HFFc6 (cell line): ENCODE measurements at places on chromosomes 5 and 9.

DNA sequence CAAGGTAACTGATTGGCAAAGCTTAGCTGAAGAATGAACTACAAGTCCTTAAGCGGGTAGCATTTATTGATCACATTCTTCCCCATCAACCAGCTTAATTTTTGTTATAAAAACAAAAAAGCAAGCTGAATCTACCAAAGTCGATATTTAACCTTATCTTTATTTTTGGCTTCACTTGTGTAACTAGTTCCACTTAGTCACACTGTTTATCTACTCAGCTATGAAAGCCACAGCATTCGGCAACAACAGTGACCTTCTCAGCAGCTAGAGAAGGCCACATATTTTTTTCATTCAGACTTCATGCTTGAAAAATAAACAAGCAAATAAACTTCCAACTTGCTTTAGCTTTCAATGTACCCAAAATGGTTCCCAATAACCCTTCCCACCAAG lies 69.4 kb downstream of the KLHL3 start:
- peak; percentile 17 for DNase-seq

GRCh38 chr9:20562051-20562450 lies 60.2 kb downstream of the MLLT3 start:
- no peak for DNase-seq

- no peak for DNase-seq
These were observed 341.8 kb upstream of the CTNND2 start for GRCh38 chr5:12246036-12246435.

GRCh38 chr9:129501771-129502319 lies 119.1 kb downstream of the C9orf50 start:
- DNase-seq, result no peak

GRCh38 chr5:144048259-144048856 lies 122.1 kb downstream of the YIPF5 start:
- DNase-seq, result no peak

DNA sequence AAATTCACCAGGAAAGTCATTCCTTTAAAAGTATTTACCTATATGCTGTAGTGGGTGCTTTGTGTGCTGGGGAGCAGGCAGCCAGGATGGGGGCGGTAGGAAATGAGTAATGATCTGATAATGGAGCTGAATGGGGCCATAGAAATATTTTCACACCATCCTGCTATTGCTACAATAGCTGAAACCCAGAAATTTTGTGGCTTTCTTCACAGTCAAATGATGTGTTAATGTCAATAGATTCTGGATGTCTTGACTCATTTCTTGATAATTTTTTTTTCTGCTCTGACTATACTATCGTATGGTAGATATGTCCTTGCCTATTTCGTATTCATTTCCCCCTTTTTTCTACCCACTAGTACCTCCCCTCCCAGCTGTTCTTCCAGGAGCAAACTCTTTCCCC lies 59.5 kb downstream of the RORB start:
- DNase-seq, result no peak

DNA sequence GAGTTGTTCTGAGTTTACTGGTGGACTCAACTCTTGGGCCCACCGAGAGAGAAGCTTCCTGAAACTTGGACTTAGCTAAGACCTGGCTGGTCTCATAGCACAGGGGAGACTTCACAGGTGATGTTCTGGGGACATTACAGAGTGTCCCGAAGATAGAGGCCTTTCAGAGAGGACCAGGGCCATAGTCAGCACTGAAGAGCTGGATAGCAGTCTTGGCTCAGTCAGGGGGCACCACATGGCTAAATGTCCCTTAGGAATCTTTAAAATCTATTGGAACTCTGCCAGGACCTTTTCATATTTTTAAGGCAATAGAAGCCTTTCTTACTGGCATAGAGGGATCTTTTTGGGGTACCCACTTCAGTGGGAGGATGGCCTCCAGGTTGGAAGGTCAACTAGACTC lies 59.8 kb upstream of the CPLX2 start:
- no peak for DNase-seq

GRCh38 chr9:78985084-78985738 lies 586.6 kb upstream of the TLE4 start:
- DNase-seq, result peak; percentile 65

DNA sequence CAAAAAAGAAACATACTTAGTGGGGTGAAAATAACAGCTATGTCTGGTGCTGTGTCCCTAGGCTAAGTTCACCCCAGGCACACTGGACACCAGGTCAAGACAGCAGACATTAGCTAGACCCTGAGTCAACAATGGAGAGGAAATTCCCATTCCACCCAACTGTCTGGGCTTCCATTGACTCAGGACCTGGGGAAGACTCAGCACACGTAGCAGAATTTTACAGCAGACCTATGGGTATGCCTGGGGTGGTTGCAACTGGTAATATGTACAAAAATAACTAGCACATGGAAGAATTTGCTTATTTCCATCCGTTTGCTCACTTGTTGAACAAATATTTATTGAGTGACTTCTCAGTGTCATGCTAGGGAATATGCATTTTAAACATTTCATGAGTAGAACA lies 117.0 kb downstream of the GAS1 start:
- no peak for DNase-seq

GRCh38 chr9:21015129-21015815 lies 16.2 kb downstream of the HACD4 start:
- no peak for DNase-seq

GRCh38 chr5:72451741-72452505 lies 55.3 kb downstream of the ZNF366 start:
- peak; percentile 74 for DNase-seq

DNA sequence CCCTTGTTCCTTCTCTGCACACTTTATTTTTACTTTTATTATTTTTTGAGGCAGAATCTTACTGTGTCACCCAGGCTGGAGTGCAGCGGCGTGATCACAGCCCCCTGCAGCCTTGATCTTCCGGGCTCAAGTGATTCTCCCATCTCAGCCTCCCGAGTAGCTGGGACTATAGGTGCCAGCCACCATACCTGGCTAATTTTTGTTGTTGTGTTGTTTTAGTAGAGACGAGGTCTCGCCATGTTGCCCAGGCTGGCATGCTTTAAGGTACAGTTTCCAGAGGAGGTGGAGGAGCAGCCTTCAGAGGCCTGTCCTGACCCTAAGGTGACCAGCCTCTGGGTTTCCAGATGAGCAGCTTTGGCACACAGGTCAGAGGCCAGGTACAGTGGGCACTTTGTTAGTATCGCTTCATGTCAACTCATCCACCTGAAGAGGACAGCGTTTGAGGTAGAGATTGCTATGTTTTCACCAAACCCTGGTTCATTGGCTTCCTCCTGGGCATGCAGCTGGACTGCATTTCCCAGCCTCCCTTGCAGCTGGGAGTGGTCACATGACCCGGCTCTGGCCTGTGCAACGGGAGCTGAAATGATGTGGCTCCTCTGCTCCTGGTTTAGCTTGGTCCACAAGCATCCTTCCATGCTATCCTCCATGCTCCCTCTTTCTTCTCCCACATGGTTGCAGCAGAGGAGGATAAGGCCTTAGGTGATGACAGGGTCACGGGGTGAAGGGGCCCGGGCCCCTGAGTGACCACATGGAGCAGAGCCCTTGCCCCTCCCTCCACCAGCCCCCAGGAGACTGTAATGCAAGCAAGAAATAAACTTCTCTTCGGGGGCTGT lies 139.3 kb upstream of the IER5L start:
- DNase-seq, result peak; percentile 45

- no peak for DNase-seq
These were observed 22.5 kb upstream of the ADAMTSL1 start for GRCh38 chr9:18451406-18451805.

- DNase-seq, result no peak
These were observed 48.9 kb downstream of the PAX5 start for GRCh38 chr9:36985061-36985768.

DNA sequence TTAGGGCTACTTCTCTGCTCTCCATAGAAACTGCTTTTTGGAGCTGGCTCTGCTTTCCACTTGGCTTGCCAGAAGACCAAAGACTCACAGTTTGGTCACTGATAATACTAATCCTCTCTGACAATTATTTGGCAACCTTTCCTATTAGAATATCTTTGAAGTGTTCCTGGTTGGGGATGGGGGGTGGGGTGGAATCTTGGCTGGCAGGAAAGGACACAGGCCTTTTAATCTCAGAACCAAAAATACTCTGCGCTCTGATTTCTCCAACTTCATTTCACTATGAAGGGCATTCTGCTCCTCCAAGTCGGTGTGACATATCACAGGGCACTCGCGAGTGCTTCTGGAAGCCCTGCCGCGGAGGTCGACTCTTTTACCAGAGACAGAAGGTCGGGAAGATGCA lies 1329.0 kb upstream of the WWC1 start:
- DNase-seq, result no peak

GRCh38 chr9:89518466-89519365 lies 20.8 kb upstream of the SEMA4D start:
- DNase-seq, result no peak

GRCh38 chr5:17261075-17261474 lies 43.6 kb downstream of the BASP1 start:
- no peak for DNase-seq

DNA sequence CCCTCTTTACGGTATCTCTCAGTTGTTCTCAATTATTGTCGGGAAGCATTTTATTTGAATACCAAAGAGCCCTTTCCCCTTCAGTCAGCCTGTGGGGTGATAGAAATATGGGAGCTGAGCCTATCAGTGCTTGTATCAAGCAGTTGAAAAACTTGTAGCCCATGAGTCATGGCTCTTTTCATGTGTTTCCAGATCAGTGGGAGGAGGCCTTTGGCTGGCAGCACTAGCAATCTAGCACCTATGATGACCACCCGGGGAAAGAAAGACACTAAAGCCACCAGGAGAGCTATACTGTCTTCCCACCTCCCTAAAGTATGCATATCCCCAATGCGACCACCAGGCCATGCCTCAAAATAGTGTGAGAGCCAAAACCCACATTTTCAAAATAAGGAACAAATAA lies 696.9 kb upstream of the C9orf72 start:
- DNase-seq, result no peak

GRCh38 chr5:9667906-9668305 lies 37.8 kb upstream of the TAS2R1 start:
- no peak for DNase-seq
